Cardiac muscle cell (in vitro differentiated cells and primary cell): ENCODE measurements at places on chromosomes 1 and 21. TPM values are rescaled to one million over a fixed set of nuclear protein-coding genes. Genes with fewer than 3 reads are reported as not detected.

Gene MSTO1
- polyA plus RNA-seq = 59.8 and 70.5 TPM in 2 replicates

Gene REN
- 3.5 TPM in 1 of 2 replicates, not detected in the other for polyA plus RNA-seq

Gene TMPRSS2
- polyA plus RNA-seq = not detected in 2 replicates

Gene HJV
- not detected in 2 replicates for polyA plus RNA-seq

Gene CENPF
- polyA plus RNA-seq = 9.7 and 75.1 TPM in 2 replicates

Gene DCDC2B
- 0.64 and 0.72 TPM in 2 replicates for polyA plus RNA-seq

Gene MANEAL
- polyA plus RNA-seq = 1.7 and 4.1 TPM in 2 replicates

Gene PGM1
- polyA plus RNA-seq = 264 and 277 TPM in 2 replicates
